ENCODE measurements at places on chromosomes 4 and X. TPM values are rescaled to one million over a fixed set of nuclear protein-coding genes. Genes with fewer than 3 reads are reported as not detected.

GRCh38 chr4:93654211-93654610 is 174.3 kb upstream of the ATOH1 start:
- no peak for DNase-seq
- no peak overlapping the region for H3K27ac ChIP-seq
- H3K36me3 ChIP-seq, result no peaks in the 10 kb centered on the region

The AR gene
- total RNA-seq, result not detected

DNA sequence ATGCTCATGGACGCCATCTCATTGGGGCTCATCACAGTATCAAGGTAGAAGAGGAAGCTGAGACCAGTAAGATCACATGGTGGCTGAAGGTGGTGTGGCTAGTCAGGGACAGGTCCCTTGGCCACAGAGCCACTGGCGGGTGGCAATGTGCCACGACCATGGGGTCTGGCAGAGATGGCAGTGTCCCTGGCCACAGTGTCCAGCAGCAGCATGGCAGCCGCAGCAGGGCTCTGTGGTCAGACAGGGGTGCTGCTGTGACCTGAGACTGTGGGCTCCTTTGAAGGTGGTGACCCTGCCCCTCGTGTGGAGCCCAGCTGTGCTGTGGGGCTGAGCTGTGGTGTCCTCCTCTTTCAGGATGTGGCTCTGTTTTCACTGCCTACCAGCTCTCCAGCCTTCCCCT is 2.2 kb upstream of the DOK7 start:
- peaks cover 17% of the 10 kb centered on the region for H3K27me3 ChIP-seq
- no peak overlapping the region for H3K4me3 ChIP-seq
- H3K4me1 ChIP-seq, result no peaks in the 10 kb centered on the region
- H3K27ac ChIP-seq, result no peak overlapping the region

GRCh38 chr4:17561195-17561909 is 15.6 kb upstream of the LAP3 start:
- peaks cover 3% of the 10 kb centered on the region for H3K27me3 ChIP-seq
- no peak overlapping the region for H3K4me3 ChIP-seq
- no peak for DNase-seq
- no peaks in the 10 kb centered on the region for H3K36me3 ChIP-seq
- H3K4me1 ChIP-seq, result no peaks in the 10 kb centered on the region

Measured in activated CD4-positive, alpha-beta T cell treated with anti-CD3 and anti-CD28 coated beads, Interleukin-2, amount 10 ng/mL, durations not matched to agents 7 days and 5 days (primary cell).